ENCODE measurements at places on chromosomes 7 and 10.

- peak; percentile 64 for DNase-seq
These were observed 43.6 kb upstream of the TNPO3 start for GRCh38 chr7:129098409-129099084.

GRCh38 chr7:43484678-43485395, 98.1 kb upstream of the STK17A start:
- DNase-seq, result no peak

- DNase-seq, result no peak
These were observed 429.1 kb downstream of the RPS24 start for GRCh38 chr10:78462726-78463228.

- no peak for DNase-seq
These were observed 173.9 kb downstream of the ARID5B start for GRCh38 chr10:62075414-62075813.

DNA sequence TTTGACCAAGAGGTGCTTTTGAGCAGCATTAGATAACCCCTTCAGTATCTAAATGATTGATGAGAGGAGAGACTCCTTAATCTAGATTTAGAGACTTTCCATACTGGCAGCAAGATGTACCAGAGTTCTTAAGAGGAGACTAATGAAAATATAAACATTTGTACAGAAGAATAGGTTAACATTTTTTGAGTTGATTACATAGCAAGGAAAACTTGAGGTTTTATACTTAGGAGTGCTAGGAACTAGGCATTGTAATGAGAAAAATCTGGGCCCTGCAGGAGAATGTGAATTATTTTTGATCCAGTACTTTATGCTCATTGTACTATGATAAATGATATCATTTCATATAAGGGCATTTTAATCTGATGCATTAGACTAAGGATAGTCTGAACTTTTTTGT, 261.7 kb downstream of the EXOC4 start:
- no peak for DNase-seq

- DNase-seq, result no peak
These were observed 55.3 kb downstream of the NCAPG2 start for GRCh38 chr7:158649279-158649678.

DNA sequence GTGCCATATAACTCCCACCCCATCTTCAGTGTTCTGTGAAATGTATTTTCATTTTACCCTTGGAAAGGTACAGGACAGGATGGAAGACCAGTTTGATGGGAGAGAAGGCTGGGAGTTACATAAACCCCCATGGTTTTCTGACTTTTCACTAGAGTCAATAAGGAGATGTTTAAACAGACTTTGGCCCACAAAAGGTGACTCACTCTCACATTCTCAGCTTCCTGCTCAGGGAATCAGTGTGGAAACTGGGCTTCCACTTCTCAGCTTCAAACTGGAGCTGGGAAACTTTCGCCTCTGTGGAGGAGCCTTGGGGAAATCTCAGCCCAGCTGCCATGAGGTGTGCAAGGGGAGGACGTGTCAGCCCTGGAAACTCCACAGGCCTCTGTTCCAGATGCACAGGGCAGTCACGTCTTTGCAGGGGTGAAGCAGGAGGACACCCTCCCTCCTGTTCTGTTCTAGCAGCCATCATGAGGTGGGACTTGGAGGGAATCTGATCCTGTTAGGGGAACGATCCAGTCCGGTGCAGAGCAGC, 560.5 kb upstream of the GALNT17 start:
- no peak for DNase-seq

DNA sequence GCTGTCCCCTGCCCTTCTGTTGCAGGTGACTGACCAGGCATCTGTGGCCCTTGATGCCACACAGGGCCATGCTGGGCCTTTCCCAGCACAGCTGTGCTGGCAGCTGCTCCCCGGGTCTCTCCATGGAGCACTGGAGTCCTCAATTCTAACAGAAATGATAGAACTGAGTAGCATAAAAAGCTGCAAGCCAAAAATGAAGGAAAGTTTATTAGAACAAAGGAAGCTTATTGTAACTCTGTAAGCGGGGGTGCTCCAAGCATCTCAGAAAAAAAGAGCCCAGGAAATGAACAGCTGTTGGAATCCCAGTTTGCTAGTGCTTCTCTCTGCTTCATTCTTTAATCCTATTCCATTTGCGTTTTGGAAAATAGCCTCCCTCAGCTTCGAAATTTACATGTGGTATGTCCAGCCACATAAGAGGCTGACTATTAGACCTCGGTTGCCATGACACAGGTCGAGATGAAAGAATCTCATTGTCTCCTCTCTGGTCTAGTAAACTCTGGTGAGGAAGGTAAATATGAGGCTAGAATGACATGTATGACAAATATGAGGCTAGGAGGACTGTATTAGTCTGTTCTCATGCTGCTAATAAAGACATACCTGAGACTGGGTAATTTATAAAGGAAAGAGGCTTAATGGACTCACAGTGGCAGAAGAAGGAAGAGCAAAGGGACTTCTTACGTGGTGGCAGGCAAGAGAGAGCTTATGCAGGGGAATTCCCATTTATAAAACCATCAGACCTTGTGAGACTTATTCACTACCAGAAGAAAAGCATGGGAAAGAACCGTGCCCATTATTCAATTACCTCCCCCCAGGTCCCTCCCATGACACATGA, 23.7 kb downstream of the EPDR1 start:
- no peak for DNase-seq

- no peak for DNase-seq
These were observed 2.1 kb downstream of the FAM24B start for GRCh38 chr10:122877264-122877663.

GRCh38 chr10:26697922-26698608, 564 bp downstream of the PDSS1 start:
- DNase-seq, result peak; percentile 21

GRCh38 chr7:8982338-8982992, 549.1 kb downstream of the NXPH1 start:
- DNase-seq, result no peak

DNA sequence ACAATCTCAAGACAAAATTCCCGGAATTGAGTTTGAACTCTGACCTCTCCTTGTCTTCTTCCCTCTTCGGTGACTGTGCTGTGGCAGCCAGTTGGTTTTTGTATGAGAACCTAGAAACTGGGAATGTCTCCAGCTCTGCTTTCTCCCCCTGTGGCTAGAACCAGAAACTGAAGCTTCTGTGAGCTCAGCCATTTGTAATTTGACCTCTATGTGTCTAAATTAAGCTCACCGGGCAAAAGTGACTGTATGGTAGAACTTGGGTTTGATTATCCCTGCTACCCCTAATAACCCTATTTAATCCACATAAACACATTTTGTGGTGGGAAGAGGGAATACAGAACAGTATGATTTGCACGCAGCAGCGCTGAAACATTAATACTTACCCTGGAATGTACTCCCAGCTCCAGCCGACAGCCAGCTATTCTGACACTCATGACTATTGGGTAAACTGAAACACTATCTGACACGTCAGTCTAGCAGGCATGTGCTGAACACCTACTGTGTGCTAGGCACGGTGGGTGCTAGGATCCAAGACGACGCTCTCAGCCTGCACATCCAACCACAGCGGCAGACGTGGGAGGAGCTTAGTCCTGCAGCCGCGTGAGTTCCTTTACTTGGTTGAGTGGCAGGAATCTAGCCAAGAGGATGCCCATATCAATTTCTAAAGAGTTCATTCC, 324.8 kb downstream of the SFMBT2 start:
- DNase-seq, result no peak

DNA sequence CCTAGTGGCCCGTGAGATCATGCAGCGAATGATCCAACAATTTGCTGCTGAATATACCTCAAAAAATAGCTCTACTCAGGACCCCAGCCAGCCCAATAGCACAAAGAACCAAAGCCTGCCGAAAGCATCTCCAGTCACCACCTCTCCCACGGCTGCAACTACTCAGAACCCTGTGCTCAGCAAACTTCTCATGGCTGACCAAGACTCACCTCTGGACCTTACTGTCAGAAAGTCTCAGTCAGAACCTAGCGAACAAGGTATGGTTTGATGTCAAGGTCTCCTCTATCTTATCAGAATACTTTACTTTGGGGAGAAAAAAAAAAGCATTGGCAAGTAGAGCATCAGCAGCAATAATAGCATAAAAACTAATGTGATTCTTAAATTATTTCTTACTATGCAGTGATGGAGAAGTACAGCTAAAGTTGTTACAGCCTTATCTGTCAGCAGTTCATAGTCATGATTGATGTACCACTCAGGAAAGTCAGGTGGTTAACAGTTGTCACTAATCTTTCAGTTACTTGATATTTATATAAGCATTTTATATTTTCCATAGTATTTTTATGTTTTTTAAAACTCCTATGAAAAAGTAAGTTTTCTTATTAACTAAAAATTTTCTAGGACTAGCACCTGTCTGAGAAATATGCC, 117.1 kb downstream of the LCOR start:
- no peak for DNase-seq

DNA sequence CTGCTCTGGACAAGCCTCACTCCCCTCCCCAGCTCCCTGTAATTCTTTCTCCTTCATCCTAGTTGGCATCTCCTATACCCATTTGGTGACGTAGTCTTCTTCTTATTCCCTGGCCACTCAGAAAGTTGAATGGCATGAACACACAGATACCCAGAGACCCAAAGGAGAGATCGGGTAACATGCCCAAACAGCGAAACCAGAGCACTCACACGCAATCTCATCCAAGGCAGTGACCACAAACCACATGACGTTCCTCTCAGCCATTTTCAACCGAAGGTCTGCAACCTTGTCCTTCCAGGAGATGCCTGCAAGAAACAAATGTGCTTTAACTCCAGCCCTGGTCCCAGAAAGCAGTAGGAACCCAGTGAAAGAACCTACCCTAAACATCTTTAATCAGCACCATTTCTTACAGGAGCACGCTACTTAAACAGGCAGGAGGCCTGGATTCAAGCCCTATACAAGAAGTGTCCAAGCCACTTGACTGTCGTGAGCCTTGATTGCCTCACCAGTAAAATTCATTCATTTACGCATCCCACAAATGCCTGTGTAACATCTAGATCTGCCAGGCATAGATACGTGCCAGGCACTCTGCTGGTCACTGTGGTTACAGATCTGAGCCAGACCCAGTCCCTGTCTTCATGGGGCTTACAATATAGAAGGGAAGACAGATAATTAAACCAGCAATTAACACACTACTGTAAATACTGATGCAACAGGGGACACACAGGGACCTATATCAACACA, 37.1 kb downstream of the XPNPEP1 start:
- DNase-seq, result no peak

DNA sequence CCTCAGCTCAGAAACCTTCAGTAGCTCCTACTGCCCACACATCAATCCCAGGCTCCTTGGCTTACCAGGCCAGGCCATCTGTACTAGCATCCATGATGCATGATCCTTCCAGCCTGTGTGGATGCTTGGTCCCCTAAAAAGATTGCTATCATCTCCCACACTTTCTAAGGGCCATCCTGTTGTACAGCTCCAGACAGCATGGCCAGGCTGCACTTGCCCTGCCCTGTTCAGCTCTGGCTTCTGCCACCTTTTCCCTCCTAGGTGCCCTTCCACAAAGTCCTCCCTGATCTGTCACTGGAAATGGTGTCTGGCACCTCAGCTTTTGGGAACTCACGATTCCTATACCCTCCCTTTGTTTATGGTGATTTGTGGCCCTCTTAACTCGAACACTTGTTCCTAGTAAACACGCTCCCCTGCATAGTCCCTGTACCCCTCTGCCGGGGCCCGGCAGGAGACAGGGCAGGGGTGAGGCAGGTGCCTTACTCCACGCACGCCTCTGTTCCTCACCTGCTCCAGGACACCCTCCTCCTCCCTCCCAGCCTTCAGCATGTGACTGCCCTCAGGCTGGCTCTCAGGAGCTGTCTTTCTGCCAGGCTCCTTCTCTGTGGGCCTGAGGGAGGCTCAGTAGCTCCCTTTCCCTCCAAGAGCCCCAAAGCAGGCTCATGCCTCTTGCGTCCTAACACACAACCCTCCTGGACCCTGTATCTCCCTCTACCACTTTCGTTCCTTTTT, 71.8 kb downstream of the CDH23 start:
- DNase-seq, result no peak

- DNase-seq, result no peak
These were observed 23.6 kb downstream of the IFIT3 start for GRCh38 chr10:89351412-89351779.

DNA sequence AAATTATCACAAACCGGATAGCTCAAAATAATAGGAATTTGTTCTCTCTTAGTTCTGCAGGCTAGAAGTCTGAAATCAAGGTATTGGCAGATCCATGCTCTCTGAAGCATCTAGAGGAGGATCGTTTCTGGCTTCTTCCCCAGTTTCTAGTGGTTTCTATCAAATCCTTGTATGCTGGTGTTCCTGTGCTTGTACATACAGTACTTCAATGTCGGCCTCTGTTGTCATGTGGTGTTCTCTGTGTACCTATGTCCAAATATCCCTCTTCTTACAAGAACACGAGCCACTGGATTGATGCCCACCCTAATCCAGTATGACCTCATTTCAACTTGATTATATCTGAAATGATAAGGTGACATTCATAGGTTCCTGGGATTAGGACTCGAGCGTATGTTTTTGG, 9.8 kb upstream of the TAX1BP1 start:
- DNase-seq, result no peak

DNA sequence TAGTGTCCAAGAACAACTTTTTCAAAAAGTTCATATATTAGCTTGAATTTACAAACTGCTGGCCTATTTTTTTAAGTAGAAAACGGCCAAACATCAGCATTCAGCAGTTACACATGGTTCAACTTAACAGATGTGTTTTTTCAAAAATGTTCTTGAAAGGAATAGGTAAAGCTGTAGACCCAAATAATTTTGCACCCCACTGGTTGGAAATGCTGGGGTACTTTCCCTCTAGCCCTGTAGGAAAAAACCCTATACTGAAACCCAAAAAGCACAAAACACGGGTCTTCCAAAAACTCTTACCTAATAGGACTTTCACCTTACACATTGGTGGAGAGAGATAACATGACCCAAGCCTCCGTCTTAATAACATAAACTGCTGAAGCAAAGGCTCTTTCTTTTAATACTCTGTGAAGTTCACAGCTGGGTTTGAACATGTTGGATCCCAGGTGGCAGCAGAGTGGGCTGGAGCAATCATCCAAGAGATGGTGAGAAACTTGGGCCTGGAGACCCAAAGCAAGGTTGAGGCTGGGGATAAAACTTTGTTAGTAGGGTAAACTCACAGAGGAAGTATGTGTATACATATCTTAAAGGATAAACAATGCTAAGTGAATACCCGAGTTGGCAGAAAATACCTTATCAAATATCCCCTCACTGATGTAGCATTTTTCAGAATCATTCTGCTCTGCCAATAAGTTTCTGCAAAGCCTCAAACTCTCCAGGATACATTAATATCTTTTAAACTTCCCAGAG, 629 bp upstream of the DNAJC9 start:
- peak; percentile 34 for DNase-seq

GRCh38 chr7:1237704-1238255, 5.1 kb downstream of the UNCX start:
- DNase-seq, result no peak

- DNase-seq, result peak; percentile 27
These were observed 213.0 kb upstream of the CHRM2 start for GRCh38 chr7:136655414-136655813.

GRCh38 chr7:134395604-134396003, 63.3 kb downstream of the AKR1B1 start:
- no peak for DNase-seq

GRCh38 chr10:87590705-87591588, 68.7 kb upstream of the PAPSS2 start:
- no peak for DNase-seq
